ENCODE measurements at places on chromosomes 4 and X.

DNA sequence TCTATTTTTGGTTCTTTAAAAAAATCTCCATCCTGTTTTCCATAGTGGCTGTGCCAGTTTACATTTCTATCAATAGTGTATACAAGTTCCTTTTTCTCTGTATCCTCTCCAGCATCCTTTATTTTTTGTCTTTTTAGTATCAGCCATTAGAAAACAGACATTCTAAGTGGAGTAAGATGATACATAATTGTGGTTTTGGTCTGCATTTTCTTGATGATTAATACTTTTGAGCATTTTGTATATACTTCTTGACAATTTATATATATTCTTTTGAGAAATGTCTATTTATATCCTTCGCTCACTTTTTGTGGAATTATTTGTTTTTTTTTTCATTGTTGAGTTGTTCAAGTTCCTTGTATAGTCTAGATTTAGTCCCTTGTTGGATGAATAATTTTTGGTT lies 382.2 kb upstream of the SPOCK3 start:
- DNase-seq = peak; percentile 33

- DNase-seq = no peak
These were observed 2.9 kb downstream of the MSANTD1 start for GRCh38 chr4:3251691-3252479.

DNA sequence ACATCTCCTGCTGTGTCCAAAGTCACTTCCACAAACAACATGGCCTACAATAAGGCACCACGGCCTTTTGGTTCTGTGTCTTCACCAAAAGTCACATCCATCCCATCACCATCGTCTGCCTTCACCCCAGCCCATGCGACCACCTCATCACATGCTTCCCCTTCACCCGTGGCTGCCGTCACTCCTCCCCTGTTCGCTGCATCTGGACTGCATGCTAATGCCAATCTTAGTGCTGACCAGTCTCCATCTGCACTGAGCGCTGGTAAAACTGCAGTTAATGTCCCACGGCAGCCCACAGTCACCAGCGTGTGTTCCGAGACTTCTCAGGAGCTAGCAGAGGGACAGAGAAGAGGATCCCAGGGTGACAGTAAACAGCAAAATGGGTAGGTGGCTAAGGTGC lies 123.9 kb downstream of the PDLIM5 start:
- no peak for DNase-seq

- DNase-seq = no peak
These were observed 759.0 kb downstream of the ADGRL3 start for GRCh38 chr4:61959087-61959486.

DNA sequence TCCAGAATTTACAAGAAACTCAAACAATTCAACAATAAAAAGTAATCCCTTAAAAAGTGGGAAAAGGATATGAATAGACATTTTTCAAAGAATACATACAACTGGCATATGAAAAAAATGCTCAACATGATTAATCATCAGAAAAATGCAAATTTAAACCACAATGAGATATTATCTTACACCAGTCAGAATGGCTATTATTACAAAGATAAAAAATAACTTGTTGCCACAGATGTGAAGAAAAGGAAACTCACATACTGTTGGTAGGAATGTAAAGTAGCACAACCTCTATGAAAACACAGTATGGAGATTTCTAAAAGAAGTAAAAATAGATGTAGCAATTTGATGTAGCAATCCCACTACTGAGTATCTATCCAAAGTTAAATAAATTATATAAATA lies 65.1 kb upstream of the DIAPH2 start:
- no peak for DNase-seq

DNA sequence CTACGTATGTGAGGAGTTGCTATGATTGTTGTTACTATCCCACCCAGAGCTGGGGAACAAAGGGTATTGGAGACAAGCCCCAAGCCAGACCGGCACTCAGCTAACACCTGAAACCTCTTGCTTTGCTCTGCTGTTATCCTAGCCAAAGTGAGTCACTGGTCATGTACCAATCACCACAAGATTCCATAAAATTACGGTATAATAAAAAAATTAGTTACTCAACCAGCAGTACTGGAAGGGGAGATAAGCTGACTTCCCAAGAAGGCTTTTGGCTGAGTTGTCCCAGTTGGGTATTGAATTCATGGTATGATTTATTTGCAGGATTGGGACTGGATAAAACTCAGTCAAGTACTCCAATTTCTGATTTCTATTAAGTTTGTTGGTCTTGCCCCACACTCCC lies 5.3 kb downstream of the EDA2R start:
- no peak for DNase-seq

DNA sequence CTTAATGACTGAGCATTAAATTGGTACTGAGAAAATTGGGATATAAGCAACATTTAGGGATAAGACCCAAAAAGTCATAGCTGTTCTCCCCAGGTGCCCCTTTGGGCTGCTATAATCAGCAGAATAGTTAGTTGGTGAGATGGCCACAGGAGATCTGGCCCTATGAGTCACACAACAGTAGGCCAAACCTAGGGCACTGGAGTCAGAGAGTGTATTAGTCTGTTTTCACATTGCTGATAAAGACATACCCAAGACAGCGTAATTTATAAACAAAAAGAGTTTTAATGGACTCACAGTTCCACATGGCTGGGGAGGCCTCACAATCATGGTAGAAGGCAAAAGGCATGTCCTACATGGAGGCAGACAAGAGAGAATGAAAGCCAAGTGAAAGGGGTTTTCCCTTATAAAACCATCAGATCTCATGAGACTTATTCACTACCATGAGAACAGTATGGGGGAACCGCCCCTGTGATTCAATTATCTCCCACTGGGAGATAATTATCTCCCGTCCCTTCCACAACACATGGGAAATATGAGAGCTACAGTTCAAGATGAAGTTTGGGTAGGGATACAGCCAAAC lies 338.3 kb upstream of the NR3C2 start:
- DNase-seq = no peak
